H9 (cell line): ENCODE measurements at places on chromosomes 7 and 10. TPM values are rescaled to one million over a fixed set of nuclear protein-coding genes. Genes with fewer than 3 reads are reported as not detected.

The FAM13C gene
- total RNA-seq, result 0.31 and 0.39 TPM in 2 replicates

The DNAJB6 gene
- 215 and 216 TPM in 2 replicates for total RNA-seq

The ATXN7L1 gene
- 22.0 and 24.3 TPM in 2 replicates for total RNA-seq

The LRRC18 gene
- total RNA-seq, result not detected in 2 replicates

The ADAMTS14 gene
- 1.6 and 1.9 TPM in 2 replicates for total RNA-seq

The OPALIN gene
- not detected in 2 replicates for total RNA-seq

The CCDC172 gene
- 1.3 and 1.8 TPM in 2 replicates for total RNA-seq

The CALML5 gene
- total RNA-seq, result not detected in 2 replicates

The GCK gene
- total RNA-seq, result 0.90 and 0.98 TPM in 2 replicates

The CALHM1 gene
- total RNA-seq, result 0.07 and 0.13 TPM in 2 replicates
